ENCODE measurements at places on chromosomes 2 and 18.

- no peak for DNase-seq
Measured at GRCh38 chr18:58823412-58823811, 41.3 kb upstream of the ZNF532 start.

DNA sequence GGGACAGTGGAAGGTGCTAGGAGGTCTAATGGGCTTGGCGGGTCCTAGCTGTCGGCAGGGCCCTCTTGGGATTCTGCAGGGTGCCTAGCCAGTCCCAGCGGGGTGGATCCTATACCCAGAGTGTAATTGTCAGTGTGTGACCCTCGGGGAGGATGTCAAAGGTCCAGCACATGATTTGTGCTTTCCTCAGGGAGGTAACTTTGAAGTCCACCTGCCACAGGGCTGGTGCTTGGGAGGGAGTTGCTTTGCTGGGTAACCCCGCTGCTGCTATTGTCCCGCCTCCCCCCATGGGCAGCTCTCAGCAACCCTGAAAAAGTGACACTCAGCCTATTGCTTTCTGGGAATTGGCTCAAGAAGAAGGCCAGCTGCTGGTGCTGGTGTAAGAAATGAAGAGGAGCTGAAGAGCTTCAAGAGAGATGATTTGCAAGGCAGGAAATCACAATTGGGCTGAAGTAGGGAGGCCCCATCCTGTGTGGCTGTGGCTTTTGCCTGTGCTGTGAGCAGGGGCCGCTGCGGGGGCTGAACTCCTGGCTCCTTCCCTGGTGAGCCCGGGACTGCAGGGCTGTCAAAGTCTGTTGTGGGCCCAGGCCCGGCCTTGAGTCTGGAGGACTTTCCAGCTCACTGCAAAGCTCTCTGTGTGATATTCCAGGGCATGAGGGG is 36.4 kb downstream of the EMILIN2 start:
- no peak for DNase-seq

GRCh38 chr2:140508756-140509155 is 1622.1 kb downstream of the LRP1B start:
- no peak for DNase-seq

GRCh38 chr2:641164-641871 is 35.9 kb downstream of the TMEM18 start:
- DNase-seq, result no peak

DNA sequence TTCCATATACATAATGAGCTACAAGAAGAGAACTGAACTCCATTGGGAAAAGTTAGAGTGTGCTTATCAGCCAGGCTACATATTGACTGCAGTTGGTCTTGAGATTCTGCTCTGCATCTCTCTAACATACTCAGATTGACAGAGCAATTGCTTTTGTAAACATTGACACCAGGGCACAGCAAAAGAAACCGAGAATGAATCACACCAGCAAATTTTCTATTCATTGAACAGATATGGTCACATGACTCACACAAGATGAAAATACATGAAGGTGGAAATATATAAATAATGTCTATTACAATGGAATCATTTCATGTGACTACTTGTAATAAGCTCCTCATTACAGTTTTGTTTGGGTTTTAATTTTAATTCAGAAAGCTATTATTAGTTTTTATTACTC is 691.9 kb upstream of the TMEFF2 start:
- no peak for DNase-seq

DNA sequence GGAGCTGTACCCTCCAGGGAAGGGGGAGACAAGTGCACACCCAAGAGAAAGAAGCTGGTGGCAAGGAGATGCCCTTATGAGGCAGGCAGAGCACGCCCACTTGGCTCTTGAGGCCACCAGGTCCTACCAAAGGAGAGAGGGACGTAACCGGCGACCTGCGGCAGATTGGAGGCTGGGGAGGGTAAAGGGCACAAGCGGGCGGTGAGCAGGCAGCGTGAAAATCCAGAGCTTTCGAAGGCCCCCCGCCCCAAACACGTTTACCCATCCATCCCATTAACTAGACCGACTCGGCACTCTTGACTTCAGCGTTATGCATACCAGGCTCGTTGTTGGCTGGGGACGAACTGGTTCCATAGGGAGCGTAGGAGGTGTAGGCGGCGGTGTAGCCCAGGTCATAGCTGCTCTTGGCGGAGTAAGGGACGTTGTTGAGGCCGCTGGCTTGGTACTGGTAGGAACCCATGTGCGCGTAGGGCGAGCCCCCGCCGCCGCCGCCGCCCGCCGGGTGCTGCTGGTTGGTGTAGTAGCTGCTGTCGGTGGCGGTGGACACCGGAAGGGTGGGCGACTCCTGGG is 794 bp downstream of the DLX2 start:
- no peak for DNase-seq

DNA sequence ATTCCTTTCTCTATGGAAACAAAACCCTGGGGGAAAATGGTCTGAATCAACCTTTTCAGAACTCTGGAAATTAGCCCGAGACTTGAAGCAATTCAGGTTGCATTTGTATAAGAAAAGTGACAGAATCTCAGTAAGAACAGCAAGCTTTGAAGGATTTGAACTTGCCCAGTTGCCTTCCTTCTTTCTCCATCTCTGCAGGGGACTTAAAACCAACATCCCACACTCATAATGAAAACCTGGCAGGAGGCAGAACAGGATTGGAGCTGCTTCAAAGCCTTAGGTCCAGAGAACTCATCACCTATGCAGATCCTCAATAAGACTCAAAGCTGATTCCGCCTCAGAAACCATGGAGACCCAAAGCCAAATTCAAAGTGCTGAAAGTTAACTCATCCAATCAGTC is 790.5 kb upstream of the ID2 start:
- no peak for DNase-seq

DNA sequence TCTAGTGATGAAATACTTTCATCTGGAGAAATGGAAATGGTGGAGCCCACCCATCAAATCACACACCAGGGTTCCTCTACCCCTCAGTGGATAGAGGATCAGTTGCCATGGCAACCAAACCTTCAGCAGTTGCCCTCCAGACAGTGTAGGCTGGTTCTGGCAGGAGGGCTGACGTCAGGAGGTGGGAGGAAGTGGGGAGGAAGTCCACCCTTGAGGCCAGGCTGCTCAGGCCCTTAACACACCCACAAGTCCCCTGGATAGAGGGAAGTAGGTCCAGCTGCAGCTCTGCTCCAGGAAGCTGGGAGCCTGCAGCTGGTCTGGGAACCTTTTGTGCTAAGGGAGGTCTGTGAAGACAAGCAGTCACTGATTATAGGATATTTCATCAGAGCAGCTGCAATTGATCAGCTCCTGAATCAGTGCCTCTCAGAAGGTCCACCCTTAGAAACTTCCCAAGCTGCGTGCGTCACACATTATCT is 186.6 kb downstream of the MTX2 start:
- peak; percentile 82 for DNase-seq

DNA sequence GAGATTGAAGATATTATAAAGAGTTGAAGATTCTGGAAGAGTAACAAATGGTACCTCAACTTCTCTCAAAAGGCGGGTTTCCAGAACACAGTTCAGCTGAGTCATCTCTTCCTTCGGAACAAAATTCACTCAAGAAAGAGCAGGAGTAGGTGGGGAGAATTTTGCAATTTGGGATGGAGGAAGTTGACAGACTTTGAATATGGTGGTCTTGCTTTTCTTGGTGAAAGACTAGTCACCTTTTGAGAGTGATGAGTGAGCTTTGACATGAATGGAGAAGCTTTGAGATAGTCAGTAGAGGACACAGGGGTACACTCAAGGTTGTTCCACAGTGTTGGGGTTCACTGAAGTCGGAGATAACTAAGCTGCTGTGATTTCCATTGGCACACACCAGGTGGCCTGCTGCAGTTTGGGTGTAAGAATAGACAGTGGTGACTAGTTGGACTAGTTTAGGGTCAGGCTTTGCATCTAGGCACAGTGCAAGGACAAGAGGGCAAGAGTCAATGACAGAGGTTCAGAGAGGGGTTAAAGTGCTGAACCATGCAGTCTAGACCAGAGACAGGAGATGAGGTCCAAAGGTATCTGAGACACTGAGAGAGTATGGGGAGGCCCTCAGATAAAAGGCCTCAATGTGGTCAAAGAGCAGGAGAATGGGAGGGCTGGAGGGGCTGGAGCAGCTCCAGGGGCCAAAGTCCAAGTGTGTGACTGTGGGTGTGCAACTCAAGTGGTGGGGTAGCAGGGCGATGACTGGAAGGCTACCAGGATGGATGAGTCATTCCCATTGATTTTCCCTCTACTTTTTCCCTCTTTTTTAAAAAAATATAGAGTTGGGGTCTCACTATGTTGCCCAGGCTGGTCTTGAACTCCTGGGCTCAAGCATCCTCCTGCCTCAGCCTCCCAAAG is 7.7 kb downstream of the CCL20 start:
- DNase-seq, result no peak

DNA sequence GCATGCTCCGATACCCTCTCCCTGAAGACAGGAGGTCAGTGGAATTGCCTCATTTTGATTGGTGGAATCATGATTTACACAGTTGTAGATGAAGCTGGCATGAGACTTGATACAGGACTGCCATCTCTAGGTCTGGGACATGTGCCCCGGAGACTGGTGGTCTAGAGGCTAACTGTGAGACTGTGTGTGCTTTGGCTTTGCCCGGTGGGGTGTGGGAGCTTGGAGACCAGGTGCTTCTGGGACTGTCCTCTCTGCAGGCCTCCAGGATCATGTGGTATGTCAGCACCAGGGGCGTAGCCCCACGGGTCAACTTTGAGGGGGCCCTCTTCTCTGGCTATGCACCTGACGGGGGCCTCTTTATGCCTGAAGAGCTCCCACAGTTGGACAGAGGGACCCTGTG is 2.7 kb downstream of the THNSL2 start:
- no peak for DNase-seq

DNA sequence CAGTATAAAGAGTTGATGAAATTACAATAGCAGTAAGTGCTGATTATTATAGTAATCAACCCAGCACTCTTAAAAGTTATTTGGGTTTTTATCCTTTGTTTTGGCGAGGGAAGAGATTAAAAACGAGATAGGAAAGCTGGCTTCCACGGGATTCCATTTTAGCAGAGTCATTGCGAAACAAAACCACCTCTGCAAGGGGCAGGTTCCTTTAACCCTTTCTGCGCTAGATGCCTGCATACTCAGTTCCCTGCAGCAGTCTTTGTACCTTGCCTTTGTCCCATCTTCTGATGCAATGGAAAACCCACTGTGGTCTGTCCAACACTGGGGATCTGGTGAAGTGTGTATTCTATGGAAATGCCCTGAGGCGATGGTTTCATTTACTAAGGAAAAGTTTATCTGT is 2.7 kb downstream of the YPEL5 start:
- no peak for DNase-seq

DNA sequence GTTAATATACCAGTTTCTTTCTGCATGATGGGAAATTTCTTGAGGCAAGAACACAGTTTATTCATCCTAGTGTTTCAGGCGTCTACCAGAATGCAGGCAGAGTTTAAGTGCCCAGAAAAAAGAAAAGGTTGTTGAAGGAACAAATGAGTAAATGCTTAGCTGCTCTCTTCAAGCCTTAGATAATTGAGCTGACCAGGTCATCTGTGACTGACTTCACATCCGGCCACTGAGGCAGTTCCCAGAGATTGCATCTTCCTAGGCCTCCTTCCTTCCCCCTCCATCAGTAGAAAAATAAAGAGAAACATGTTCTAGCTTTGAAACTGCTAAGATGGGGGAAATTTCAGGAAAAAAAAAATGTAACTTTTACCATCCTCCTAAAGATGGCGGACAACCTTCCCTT is 9.4 kb upstream of the TMEM163 start:
- no peak for DNase-seq

DNA sequence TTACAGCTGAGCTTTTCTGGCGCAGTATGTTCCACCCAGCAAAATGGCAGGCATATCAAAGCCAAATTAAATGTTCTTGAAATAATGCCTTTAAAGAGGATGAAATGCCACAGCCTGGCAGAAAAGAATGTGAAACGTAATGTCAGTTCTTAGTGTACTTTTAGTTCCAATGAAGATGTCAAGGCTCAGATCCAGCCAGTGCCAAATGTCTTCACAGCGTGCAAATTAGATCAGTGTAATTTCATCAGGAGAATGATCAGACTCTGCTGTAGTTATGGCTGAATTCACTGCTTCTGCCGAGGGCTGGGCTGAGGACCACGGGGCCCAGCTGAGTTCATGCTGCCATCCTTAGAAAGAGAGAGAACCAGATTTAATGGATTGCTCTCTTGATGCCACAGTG is 78.7 kb upstream of the ITGA4 start:
- DNase-seq, result no peak

- no peak for DNase-seq
Measured at GRCh38 chr18:64053246-64053645, 83.4 kb downstream of the SERPINB8 start.

GRCh38 chr2:28702878-28703277 is 48.8 kb upstream of the PPP1CB start:
- no peak for DNase-seq

GRCh38 chr2:221389904-221390303 is 182.2 kb downstream of the EPHA4 start:
- no peak for DNase-seq

- no peak for DNase-seq
Measured at GRCh38 chr2:226772389-226773179, 27.0 kb downstream of the IRS1 start.

GRCh38 chr2:26646986-26647672 is 6.0 kb upstream of the CIB4 start:
- no peak for DNase-seq

DNA sequence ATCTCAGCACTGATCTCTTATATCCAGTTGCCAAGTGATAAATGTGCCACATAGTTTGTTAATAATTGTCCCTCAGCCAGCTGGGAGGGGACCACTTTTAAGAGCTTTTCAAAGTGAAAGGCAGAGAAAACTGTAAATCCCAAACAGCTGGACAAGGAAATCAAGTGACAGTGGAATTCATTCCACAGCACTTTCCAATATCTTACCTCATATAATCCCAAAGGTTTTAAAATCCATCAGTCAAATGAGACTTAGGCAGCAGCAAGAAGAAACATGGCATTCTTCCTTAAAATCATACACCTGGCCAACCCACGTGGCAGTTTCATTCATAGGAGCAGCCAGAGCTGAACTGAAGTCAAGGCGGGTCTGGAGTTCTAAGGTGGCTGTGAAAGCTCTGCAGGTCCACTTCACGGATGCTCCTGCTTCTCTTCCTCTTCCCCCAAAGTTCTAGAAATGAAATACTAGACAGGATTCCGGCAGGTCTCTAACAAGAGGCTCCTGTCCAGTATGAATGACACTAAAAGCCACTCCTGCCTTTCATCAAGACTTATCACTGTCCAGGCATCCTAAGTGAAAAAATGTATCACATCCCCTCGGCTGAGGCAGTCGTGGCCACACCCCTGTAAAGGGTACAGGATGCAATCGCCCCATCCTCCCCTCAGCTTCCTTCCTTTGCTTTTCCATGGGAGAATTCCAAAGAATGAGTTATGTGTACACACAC is 190.4 kb upstream of the STK17B start:
- DNase-seq, result peak; percentile 38

All from left hindlimb (tissue), 1 donor.